Stimulated activated naive B cell treated with anti-CD40 and anti-IgM and Interleukin-4, amounts not matched to agents 10 μg/mL and 1 μg/mL and 100 μg/mL, for 72 hours (primary cell): ENCODE measurements at places on chromosomes 11 and 22.

- peak overlapping the region; percentile 74 for H3K4me3 ChIP-seq
- no peaks in the 10 kb centered on the region for H3K36me3 ChIP-seq
- H3K27ac ChIP-seq: peak overlapping the region; percentile 75
- peak; percentile 46 for DNase-seq
- peaks cover 35% of the 10 kb centered on the region for H3K27me3 ChIP-seq
These were observed 1.4 kb downstream of the ASCL2 start for GRCh38 chr11:2268729-2269600.

GRCh38 chr11:61816736-61817455 lies at the start of gene FADS1:
Gene FADS1, minus strand, starts transcription at chr11:61817003. Its CDS starts 74 bp downstream, at chr11:61816929.
- H3K27ac ChIP-seq: peak within 1 kb of the TSS; percentile 97
- peak; percentile 85 for DNase-seq
- peaks cover 25% of the 10 kb centered on the region for H3K36me3 ChIP-seq
- no peaks in the 10 kb centered on the region for H3K27me3 ChIP-seq
- peaks cover 21% of the 10 kb centered on the region for H3K4me1 ChIP-seq

- no peak overlapping the region for H3K4me3 ChIP-seq
- H3K36me3 ChIP-seq: peaks cover 9% of the 10 kb centered on the region
- H3K4me1 ChIP-seq: peaks cover 27% of the 10 kb centered on the region
- peak overlapping the region; percentile 56 for H3K27ac ChIP-seq
- DNase-seq: no peak
These were observed 47.0 kb downstream of the TNRC6B start for GRCh38 chr22:40224702-40225101.

DNA sequence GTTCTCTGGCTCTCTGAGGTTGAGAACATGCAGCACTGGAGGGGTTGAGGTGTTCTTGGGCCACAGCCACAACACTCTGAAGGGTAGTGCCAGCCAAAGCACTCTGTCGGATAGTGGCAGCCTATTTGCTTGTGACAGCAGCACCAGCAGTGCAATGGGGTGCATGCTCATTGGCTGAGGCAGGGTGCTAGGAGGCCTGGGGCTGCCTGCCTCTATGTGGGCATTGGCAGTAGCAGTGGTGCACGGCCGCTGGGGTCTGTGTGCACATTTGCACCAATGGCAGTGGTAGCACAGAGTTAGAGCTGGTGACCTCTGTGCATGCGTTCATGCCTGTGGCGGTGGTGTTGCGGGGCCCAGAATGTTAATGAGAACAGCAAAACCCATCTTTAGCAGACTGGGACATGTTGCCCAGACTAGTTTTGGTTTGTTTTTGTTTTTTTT lies 25.4 kb downstream of the PI4KA start:
- peaks cover 34% of the 10 kb centered on the region for H3K36me3 ChIP-seq
- H3K27ac ChIP-seq: no peak overlapping the region
- H3K4me1 ChIP-seq: peaks cover 2% of the 10 kb centered on the region
- H3K4me3 ChIP-seq: no peak overlapping the region
- no peak for DNase-seq
- H3K27me3 ChIP-seq: no peaks in the 10 kb centered on the region

- no peaks in the 10 kb centered on the region for H3K36me3 ChIP-seq
- no peak overlapping the region for H3K27ac ChIP-seq
- H3K4me3 ChIP-seq: no peak overlapping the region
- peaks cover 27% of the 10 kb centered on the region for H3K27me3 ChIP-seq
These were observed 328.5 kb upstream of the PLET1 start for GRCh38 chr11:112589155-112589554.

DNA sequence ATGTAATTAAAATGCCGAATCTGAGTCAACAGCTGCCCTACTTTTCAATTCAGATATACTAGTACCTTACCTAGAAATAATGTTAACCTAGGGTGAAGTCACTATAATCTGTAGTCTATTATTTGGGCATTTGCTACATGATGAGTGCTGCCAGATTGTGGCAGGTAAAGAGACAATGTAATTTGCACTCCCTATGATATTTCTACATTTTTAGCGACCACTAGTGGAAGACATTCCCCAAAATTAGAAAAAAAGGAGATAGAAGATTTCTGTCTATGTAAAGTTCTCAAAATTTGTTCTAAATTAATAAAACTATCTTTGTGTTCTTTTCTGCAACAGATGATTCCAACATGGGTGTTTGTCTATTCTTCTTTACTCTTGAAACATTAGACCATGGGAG lies 14.1 kb downstream of the MS4A1 start:
- H3K27me3 ChIP-seq: no peaks in the 10 kb centered on the region
- H3K4me3 ChIP-seq: no peak overlapping the region
- H3K4me1 ChIP-seq: peaks cover 53% of the 10 kb centered on the region
- H3K27ac ChIP-seq: peak overlapping the region; percentile 54
- H3K36me3 ChIP-seq: peaks cover 42% of the 10 kb centered on the region

GRCh38 chr11:57240007-57240406 lies 3.0 kb upstream of the APLNR start:
- no peak overlapping the region for H3K27ac ChIP-seq
- H3K4me3 ChIP-seq: no peak overlapping the region
- H3K4me1 ChIP-seq: peaks cover 5% of the 10 kb centered on the region
- DNase-seq: no peak
- H3K27me3 ChIP-seq: peaks cover 26% of the 10 kb centered on the region

DNA sequence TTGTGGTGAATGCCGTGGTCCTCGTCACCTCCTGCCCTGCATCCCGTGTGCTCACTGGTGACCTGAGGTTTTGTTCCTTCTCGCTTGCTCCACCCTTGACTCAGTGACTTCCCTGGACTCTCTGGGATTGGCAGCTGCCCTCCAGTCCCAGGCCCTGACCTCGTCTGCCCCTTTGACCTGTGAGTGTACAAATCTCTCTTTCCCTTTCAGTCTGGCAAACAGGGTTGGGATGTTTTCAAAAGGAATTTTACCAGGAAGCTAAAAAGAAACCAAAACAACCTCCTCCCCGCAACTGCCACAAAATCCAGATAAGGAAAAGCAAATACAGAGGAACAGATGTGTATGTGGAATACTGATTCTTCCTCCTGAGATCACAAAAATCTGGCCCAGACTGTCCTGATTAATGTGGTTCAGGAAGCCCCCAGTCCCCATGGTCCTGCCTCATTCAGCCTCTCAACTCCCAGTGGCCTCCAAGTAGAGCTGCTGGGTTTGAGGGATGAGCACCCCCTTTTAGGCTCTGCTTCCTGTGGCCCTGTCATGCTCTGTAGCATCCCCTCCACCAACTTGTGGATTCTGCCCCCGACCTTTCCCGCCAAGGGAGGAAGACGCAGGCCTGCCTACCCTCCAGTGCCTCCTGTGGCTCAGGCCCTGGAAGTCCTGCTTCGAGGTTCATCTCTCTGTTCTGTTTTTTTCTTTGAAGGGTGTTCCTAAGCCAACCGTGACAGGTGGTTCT lies 15.2 kb downstream of the ROBO4 start:
- no peak overlapping the region for H3K4me3 ChIP-seq
- H3K27ac ChIP-seq: no peak overlapping the region
- peaks cover 57% of the 10 kb centered on the region for H3K27me3 ChIP-seq
- no peaks in the 10 kb centered on the region for H3K36me3 ChIP-seq
- H3K4me1 ChIP-seq: peaks cover under 1% of the 10 kb centered on the region
- DNase-seq: no peak

GRCh38 chr11:86747801-86748200 lies 52.5 kb upstream of the PRSS23 start:
- no peak overlapping the region for H3K4me3 ChIP-seq
- no peaks in the 10 kb centered on the region for H3K4me1 ChIP-seq

DNA sequence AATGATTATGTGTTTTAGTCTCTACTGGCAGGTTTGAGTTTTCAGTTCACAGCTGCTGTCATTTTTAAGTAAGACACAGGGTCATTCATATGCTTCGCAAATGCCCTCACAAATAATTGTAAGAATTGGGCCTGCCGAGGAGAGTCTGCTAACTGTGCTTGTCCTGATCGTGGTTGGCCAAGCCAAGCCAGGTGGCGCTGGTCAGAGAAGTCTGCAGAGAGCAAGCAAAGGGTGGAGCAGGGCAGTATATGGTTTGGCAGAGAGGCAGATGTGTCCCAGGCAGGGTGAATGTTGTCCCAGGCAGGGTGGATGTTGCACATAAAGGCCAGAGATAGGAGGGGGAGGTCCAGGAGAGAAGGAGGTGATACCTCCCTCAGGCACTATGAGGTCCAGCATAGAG lies 52.7 kb downstream of the SCN3B start:
- H3K27ac ChIP-seq: no peak overlapping the region
- no peak for DNase-seq
- no peaks in the 10 kb centered on the region for H3K27me3 ChIP-seq

GRCh38 chr11:118109231-118109630 lies 22.5 kb upstream of the SMIM35 start:
- no peaks in the 10 kb centered on the region for H3K36me3 ChIP-seq

DNA sequence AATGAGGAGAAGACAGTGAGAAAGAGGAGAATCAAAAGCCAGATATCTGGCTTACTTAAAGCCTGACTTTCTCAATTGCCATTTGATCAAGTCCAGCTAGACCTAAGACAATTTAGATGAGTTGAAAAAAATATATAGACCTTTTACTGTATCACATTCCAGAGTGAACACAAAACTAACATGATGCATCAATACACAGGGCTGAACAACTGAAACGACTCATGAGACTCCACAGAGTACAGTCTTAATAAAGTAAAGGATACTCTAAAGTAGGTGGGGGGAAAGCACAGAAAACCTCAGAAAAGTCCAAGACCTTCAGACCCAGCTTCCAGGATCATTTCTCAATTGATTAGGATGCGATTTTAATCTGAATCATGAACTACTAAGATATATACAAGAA lies 95.3 kb upstream of the OR9G4 start:
- H3K4me3 ChIP-seq: no peak overlapping the region
- H3K36me3 ChIP-seq: no peaks in the 10 kb centered on the region
- H3K4me1 ChIP-seq: peaks cover 2% of the 10 kb centered on the region

GRCh38 chr11:90919332-90919731 lies 696.5 kb upstream of the CHORDC1 start:
- DNase-seq: no peak
- no peaks in the 10 kb centered on the region for H3K4me1 ChIP-seq
- no peaks in the 10 kb centered on the region for H3K27me3 ChIP-seq

DNA sequence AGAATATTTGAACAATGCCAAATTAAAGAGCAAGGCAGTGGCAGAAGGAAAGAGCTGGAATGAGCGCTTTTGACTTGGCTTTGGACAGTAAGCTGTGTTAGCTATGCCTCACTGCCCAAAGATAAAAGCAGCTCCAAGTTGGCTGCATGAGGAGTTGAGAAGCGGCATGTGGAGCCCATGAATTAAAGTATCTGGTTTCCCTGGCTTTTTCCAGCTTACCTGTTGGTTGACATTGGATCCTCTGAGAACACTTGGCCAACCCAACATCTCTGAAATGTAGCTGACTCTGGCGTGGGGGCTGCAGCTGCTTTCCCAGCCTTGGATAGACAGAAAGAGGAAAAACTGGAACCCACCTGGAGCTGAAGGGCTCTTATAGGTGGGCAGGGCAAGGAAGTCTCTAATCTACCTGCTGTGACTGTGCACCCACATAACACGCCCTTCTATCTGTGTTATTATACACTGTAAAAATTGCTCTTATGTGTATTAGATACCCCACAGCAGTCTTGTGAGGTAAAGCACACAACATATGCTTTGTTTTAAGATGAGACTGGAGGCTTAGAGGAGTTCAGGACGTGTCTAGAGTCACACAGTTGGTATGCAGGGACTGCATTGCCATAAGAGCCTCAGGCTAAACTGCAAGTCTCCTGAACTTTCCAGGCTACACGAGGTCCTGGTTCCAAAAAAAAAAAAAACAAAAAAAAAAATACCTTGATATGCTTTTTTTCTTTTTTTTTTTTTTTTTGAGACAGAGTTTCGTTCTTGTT lies 5.8 kb downstream of the UBASH3B start:
- no peak for DNase-seq
- H3K36me3 ChIP-seq: peaks cover 37% of the 10 kb centered on the region
- H3K27ac ChIP-seq: no peak overlapping the region
- H3K27me3 ChIP-seq: no peaks in the 10 kb centered on the region
- H3K4me1 ChIP-seq: peaks cover 59% of the 10 kb centered on the region

- DNase-seq: no peak
- peak within 1 kb of the TSS; percentile 89 for H3K27ac ChIP-seq
- peaks cover 4% of the 10 kb centered on the region for H3K36me3 ChIP-seq
These were observed at the start of gene CD81 for GRCh38 chr11:2376751-2377451. Gene CD81, plus strand, starts transcription at chr11:2377310. Its CDS starts 240 bp downstream, at chr11:2377550.

- H3K4me1 ChIP-seq: peaks cover 78% of the 10 kb centered on the region
- H3K27me3 ChIP-seq: no peaks in the 10 kb centered on the region
- no peak overlapping the region for H3K4me3 ChIP-seq
- peak overlapping the region; percentile 3 for H3K27ac ChIP-seq
- no peak for DNase-seq
These were observed 20.9 kb downstream of the PANX1 start for GRCh38 chr11:94149431-94150017.

- H3K27me3 ChIP-seq: no peaks in the 10 kb centered on the region
- H3K4me1 ChIP-seq: peaks cover 24% of the 10 kb centered on the region
- no peak overlapping the region for H3K27ac ChIP-seq
- DNase-seq: no peak
These were observed 34.4 kb downstream of the PRCP start for GRCh38 chr11:82865841-82866240.

DNA sequence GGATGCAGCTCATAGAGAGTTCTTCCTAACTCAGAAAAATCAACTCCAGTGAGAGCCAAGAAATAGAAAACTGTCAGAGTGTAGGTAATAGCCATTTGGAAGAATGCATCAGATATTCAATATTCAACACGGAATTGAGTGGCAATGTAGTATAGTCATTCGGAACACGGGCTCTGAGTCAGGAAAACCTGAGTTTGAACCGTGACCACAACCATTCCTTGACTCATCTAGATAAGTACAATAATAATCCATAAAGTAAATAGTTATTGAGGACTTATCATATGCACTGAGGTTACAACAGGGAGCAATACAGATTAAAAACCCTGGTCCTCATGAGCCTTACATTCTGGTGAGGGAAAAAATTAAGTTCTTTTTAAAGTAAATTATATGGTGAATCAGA lies 62.6 kb upstream of the PHF21A start:
- peaks cover 58% of the 10 kb centered on the region for H3K27me3 ChIP-seq
- H3K36me3 ChIP-seq: no peaks in the 10 kb centered on the region
- H3K4me3 ChIP-seq: no peak overlapping the region
- H3K4me1 ChIP-seq: no peaks in the 10 kb centered on the region
- no peak overlapping the region for H3K27ac ChIP-seq

DNA sequence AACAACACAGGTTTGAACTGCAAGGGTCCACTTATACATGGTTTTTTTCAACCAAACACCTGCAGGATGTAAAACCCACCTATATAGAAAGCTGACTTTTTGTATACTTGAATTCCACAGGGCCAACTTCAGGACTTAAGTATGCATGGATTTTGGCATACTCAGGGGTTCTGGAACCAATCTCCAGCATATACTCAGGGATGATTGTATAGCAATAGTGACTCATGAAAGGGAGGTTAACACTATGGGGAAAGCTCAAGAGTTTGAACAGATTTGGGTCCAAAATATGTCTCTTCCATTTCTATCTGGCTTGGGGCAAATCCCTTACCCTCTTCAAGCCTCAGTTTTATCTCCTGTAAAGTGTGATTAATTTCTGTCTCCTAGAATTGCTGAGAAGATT lies 94.9 kb downstream of the MICAL2 start:
- no peak overlapping the region for H3K27ac ChIP-seq
- no peak overlapping the region for H3K4me3 ChIP-seq
- DNase-seq: no peak
- no peaks in the 10 kb centered on the region for H3K4me1 ChIP-seq

- no peaks in the 10 kb centered on the region for H3K27me3 ChIP-seq
- H3K27ac ChIP-seq: no peak overlapping the region
- H3K36me3 ChIP-seq: no peaks in the 10 kb centered on the region
- no peak overlapping the region for H3K4me3 ChIP-seq
- DNase-seq: no peak
These were observed 125.0 kb downstream of the NTM start for GRCh38 chr11:131495423-131495822.
